NCI-H1092 (cell line): ENCODE measurements at places on chromosomes 1 and 21.

DNA sequence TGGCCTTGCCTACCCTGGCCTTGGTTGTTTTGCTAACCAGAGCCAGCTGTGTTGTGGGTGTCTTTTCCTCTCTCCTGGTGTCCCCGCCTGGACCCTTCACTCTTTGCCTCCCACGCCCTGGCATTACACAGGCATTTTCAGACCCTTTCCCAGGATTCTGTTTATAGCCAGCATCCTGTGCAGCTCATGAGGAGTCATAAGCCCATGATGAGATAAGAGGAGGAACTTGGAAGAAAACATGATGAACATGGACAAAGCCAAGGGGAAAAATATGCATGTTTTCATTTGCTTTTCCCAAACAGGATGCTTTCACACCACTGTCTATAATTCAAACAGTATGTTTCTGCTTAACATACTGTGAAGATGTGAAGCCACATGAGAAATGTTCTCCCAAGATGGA, 18.7 kb upstream of the WARS2 start:
- no peak for DNase-seq

- DNase-seq: no peak
Observed at GRCh38 chr1:91710261-91710660, 175.7 kb downstream of the TGFBR3 start.

GRCh38 chr1:214638459-214638807, 35.4 kb downstream of the CENPF start:
- no peak for DNase-seq

- DNase-seq: no peak
Observed at GRCh38 chr1:196933531-196934189, 9.9 kb upstream of the CFHR2 start.

DNA sequence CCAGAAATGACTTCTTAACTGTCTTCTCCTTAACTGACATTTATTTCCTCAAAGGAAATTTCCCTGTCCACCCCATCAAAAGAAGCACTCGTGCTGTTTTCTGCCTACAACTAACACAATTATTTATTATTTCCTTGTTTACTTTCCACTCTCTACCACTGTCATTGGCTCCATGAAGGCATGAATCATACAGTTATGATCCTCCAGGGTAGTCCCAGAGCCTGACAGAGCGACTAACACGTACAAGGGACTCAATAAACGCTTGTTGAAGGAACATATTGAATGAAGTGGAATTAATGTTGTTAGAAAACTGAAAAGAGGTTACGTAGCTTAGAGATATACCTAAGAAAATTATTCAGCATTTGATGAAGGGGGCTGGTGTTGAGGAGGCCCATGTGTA, 20.9 kb downstream of the GREM2 start:
- no peak for DNase-seq

- DNase-seq: no peak
Observed at GRCh38 chr1:218582646-218583045, 237.5 kb downstream of the TGFB2 start.

DNA sequence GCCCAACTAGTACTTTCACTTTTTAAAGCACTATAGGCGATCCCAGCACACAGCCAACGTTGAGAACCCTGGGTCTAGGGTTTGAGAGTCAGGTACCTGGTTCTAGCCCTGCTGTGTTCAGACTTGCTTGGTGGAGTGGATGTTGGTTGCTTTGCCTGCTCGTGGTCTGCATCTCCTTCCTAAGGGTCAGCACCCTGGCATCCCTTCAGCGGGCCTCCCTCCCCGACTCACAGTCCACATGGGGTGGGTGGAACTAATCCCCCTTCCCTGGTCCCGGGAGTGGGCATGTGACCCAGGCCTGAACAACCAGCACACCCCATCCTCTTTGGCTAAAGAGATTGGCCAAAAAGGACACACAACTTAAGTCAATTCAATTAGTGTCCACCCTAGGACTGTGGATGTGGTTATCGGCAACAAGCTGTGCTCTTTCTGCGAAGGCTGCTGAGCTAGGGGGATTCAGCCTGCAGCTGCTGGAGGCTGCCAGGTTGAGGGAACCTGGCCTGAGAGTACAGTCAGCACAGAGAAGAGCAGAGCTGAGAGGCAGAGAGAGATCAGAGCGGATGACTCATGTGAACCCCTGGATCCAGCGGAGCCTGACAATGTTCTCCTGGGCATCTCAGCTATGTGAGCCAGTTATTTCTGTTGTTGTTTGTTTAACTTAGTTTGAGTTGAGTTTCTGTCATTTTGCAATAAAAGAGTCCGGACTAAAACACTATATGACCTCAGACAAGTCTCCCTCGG, 138.9 kb downstream of the ACTL8 start:
- DNase-seq: no peak

DNA sequence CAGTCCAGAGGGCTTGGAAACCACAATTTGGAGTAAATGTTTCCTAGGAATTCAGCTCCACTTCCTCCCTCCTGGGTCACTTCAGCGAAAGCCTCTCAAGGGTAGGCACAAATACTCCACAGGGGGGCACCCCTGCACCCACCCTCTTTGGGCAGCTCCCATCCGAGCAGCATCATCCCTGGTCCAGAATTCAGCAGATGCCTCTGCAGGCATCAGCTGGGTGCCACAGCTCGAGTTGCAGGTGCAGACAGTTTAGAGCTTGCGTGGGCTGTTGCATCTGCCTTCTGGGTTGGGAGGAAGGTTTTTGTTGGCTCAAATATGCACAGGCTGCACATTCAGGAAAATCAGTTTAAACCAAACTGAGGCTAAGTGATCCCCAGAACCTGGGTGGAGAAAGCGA, 25.0 kb downstream of the KANK4 start:
- no peak for DNase-seq

- DNase-seq: no peak
Observed at GRCh38 chr1:183209533-183210158, 23.6 kb downstream of the LAMC2 start.

DNA sequence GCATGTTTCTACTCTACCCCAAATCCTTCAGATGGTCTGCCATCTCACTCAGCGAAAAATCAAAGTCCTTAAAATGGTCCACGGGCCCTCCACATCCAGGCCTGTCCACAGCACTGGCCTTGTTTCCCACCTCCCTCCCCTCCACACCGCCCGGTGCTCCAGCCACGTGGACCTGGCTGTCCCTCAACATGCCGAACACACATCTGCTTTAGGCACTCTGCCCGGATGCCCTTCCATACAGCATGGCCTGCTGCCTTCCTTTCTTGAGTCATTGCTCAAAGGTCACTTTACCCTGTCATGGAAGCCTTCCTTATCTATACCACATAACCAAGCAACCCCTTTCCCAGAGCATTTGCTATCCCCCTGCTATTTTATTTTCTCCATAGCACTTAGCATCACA, 143.0 kb downstream of the DNM3 start:
- DNase-seq: no peak

DNA sequence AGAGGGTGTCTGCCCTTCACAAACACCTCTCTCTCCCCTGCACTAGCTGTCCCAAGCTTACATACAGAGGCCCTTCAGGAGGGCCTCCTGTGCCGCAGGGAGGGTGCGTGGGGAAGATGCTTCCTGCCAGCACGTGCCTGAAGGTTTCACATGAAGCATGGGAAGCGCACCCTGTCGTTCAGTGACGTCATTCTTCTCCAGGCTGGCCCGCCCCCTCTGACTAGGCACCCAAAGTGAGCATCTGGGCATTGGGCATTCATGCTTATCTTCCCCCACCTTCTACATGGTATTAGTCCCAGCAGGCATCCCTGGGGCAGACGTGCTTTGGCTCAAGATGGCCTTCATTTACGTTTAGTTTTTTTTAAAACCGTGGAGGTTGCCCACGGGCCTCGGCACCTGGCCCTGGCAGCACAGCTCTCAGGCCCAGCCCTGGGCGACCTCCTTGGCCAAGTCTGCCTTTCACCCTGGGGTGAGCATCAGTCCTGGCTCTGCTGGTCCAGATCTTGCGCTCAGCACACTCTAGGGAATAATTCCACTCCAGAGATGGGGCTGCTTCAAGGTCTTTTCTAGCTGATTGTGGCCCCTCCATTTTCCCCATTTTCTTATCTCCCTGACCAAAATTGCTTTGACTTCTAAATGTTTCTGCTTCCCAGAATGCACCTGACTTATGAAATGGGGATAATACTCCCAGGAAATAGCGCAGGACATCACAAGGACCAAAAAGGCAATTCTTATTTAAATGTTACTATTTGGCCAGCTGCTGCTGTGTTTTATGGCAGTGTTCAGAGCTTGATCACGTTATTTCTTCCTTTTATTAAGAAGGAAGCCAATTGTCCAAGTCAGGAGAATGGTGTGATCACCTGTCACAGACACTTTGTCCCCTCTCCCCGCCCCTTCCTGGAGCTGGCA, 6.1 kb downstream of the NPPA start:
- no peak for DNase-seq

- DNase-seq: no peak
Observed at GRCh38 chr1:82818586-82818985, 1017.9 kb downstream of the ADGRL2 start.

DNA sequence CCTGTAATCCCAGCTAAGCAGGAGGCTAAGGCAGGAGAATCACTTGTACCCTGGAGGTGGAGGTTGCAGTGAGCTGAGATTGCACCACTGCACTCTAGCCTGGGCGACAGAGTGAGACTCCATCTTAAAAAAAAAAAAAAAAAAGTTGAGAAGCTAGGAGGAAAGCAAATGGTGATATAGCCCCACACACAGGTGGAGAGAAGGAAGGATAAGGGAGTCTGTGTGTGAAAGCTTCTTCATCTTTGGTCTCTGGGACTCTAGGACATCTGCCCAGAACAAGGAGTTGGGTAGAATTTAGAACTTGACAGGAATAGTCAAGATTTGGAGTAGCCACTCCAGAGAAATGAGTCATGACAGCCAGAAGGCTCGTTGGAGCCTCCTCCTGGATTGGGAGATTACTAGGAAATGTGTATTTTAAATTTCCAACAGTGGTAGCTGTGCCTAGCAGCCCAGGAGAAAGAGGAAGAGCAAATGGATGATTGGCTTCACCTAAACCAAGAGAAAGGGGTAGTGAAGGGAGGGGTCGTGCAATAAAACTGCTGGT, 19.9 kb downstream of the NPL start:
- no peak for DNase-seq

DNA sequence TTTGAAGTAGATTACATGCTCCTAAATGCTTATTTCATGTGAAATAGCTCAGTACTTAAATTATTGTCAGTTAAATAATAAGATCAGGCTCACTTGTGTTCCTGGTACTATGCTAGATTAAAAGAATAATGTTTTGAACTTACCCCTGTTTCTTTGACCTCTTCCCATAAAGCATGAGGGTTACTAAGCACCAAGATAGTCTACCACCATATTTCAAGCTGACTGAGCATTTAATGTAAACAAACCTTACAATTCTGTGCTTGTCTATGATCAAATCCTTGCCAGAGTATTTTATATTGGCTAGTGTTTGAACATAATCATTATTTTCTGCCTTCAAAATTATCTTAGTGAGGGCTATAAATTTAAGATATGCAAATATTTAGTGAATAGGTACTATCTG, 98.1 kb downstream of the LHX9 start:
- DNase-seq: no peak

GRCh38 chr1:64901663-64902062, 64.7 kb downstream of the JAK1 start:
- DNase-seq: no peak

GRCh38 chr21:44555200-44555875, 3.3 kb downstream of the KRTAP10-3 start:
- no peak for DNase-seq

GRCh38 chr1:27526569-27527222, 36.7 kb upstream of the WASF2 start:
- DNase-seq: no peak

- DNase-seq: no peak
Observed at GRCh38 chr1:14926229-14926628, 227.3 kb upstream of the TMEM51 start.

DNA sequence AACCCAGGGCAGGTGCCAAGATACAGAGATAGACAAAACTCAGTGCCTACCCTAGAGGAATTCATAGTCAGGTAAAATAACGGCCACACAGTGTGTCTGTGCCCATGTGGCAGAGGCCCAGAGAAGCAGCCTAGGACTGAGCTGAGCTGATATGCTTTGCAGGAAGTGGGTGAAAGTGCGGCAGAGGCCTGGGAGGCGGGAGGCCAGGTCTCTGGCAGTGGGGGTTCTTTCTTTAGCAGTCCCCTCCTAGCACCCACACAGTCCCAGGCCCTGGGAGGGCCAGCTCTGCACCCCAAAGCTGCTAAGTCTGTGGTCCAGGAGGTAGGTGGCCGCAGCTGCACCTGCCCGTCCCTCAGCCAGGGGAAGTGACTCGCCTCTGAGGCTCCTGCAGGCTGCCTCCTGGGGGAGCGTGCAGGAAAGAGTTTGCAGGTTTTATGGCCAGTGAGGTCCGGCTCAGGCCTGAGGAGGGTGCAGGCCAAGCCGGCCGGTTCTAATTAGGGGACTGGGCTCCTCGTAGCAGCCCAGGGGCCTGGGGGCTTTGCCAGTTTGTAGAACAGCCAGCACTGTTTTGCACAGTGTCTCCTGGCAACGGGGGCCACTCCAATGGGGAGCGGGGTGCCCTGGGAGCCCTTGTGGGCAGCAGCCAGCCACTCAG, 107.9 kb downstream of the SPSB1 start:
- DNase-seq: no peak

- no peak for DNase-seq
Observed at GRCh38 chr1:173475564-173476196, 1.5 kb upstream of the PRDX6 start.

DNA sequence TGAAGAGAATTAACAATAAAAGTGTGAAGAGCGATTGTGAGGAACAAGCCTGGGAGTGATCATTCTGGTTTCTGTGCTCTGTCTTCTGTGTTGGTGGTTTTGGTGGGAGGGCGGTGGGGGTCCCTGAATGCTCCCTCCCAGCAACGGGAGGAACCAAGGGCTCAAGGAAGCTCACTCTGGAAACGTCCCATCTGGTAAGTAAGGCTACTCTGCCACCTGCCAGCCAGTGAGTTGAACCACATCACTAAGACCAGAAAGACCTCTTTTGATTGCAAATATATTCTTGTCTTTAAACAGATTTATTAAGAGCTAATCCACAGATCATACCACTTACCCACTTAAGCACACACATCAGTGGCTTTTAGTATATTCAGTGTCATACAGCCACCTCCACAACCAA, 125.0 kb downstream of the PRDM2 start:
- DNase-seq: no peak

DNA sequence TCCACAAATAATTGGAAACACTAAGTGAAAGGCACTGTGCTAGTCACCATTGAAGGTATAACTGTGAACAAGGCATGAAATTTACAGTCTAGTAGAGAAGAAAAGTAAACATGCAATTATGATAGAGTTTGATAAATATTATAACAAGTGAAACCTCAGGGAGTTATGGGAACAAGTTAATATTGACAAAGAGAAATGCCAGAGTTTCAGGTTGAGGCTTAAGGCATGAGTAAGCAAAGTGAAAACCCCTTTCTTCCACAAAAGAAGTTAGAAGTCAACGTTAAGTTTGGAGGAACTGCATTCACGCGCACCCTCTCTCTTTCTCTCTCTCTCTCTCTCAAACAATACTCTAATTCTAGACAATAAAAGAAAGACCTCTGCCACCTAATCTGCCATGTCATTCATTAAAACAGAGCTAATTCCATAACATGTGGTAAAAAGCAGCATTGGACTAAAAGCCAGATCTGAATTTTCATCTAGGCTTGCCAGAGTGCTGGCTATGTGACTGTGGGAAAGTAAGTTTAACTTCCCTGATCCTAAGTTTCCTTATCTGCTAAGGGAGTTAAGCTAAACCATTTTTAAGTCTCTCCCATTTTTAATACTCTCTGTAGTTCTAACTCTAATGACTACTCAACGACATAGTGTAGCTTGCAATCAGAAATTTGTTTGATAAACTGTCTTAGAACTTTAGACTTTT, 22.0 kb downstream of the SLC44A5 start:
- DNase-seq: no peak
